ENCODE measurements at places on chromosomes 3 and 15.

DNA sequence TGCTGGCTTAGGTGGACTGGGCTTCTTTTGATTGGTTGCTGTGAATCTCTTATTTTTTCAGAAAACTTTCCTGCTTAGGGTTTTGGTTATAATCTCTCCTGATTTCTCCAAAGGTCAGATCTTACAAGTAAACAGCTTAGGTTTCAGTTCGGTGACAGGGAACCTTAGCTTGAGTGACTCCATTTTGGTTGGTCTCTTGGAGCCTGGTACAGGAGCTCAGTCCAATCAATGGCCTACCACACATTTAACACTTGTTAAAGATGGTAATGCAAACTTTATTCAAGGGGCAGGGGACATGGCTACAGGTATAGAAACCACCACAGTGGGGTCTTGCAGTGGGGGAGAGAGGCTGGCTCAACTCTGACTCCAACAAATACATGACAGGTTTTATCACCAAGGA is 180.9 kb upstream of the THBS1 start:
- DNase-seq = no peak

DNA sequence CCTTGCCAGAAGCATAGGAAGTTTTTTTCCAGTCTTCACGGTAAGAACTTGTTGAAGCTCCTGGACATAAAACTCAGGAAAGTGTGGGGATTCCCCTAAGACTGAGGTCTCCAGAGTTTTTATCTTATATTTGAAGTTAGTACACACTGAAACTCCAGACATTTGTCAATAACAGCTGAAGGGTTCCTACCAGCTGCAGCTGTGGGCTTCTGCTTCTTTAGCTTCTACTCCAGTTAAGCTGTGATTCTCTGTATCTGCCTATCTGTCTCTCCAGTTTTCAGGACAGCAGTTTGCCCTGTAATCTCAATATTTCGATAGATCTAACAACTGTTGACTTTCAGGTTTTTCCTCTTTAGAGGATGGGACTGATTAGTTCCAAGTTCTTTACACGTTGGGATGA is 966.0 kb upstream of the SEMA6D start:
- DNase-seq = no peak

- DNase-seq = no peak
Measured at GRCh38 chr15:52080031-52080430, 32.5 kb downstream of the BCL2L10 start.

DNA sequence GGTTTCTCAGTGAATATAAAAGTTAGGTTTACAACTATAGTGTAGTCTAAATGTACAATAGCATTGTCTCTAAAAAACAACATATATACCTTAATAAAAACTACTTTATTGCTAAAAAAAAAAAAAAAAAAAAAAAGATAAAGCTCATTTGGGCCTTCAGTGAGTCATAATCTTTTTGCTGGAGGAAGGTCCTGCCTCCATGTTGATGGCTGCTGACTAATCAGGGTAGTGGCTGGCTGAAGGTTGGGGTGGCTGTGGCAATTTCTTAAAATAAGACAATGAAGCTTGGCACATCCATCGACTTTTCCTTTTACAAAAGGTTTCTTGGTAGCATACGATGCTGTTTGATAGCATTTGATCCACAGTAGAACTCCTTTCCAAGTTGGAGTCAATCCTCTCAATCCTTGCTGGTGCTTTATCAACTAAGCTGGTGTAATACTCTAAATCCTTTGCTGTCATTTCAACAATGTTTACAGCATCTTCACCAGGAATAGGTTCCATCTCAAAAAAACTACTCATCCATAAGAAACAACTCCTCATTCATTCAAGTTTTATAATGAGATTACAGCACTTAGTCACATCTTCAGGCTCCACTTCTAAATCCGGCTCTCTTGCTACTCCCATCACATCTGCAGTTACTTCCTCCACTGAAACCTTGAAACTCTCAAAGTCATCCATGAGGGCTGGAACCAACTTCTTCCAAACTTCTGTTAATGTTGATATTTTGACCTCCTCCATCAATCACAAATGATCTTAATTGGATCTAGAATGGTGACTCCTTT is 13.3 kb downstream of the ZNF280D start:
- no peak for DNase-seq

DNA sequence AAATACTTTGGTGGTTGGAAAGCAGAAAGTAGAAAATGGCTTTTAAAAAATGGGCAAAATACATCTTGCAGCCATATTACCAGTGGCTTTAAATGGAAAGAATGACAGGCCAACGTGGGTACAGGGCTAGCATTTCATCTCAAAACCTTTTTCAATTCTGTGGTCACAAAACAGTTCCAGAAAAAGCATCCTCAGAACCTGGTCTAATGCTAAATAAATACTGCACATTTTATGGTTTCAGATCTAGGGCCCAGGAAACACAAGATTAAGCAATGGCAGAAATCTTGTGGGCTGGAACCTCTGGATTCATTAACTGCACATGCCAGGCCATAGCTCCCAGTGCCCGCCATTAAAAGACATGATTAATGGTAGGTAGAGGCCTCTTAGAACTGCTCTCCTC is 470.2 kb upstream of the RASGRP1 start:
- no peak for DNase-seq

All from fibroblast of the conjunctiva (primary cell).